Breast epithelium (tissue), 4 donors: ENCODE measurements at places on chromosomes 4 and X. TPM values are rescaled to one million over a fixed set of nuclear protein-coding genes. Genes with fewer than 3 reads are reported as not detected.

DNA sequence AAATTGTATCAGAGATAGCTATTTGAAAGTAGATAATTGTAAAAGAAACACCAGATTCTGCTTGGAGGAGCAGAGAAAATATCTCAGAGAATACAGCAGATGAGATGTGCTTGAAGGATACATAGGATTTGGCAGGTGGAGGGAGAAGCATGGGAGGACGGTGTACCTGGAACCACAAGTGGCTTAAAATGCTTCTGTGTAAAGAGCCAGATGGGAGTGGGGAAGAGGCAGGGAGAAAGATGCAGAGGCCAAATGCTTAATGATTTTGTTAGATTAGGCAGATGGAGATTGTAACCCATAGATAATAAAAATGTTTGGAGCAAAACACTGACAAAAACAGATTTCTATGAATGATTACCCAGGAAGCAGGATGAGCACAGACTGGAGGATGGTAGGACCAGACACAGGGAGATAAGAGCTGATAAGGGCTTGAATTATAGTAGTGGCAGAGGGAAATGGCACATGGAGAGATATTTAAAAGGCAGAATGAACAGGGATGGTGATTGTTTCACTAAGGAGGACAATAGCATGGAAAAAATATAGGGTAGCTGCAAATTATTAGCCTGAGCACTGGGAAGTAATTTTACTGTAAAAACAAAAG is 145.7 kb upstream of the TBC1D9 start:
- no peak for DNase-seq

DNA sequence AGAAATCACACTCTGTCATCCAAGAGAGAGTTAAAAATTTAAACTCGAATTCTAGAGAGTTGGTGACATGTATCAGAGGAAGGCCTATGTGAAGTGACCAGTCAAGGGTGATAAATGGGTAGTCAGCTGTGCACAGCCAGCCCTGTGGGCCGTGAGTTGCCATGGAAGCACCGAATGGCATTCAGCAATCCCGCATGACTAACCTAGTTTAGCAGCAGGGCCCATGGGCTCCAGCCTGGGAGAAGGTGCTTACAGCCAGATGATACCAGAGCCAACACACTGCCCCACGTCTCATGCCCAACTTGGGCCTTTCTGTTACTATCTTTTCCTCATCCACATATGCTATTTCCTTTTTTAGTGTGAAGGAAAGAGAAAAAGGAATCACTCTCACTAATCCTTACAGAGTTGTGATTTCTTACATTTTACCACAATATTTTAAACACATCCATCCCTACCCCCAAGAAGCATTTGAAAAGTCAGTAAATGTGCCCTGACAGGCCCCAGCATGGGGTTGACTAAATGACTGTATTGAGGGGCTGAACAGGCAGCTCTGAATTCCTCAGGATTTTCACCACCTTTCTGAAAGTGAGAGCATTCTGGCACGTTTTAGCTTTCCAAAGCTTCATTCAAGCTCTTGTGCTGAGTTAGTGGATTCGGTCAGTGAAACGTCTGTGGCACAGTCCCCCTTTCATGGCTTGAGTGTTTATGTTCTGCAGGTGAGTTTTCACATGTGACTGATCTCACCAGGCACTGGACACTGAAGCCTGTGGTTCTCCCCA is 104.2 kb downstream of the AFF1 start:
- peak; percentile 48 for DNase-seq

- no peak for DNase-seq
Observed at GRCh38 chrX:17993062-17993461, 132.0 kb upstream of the RAI2 start.

DNA sequence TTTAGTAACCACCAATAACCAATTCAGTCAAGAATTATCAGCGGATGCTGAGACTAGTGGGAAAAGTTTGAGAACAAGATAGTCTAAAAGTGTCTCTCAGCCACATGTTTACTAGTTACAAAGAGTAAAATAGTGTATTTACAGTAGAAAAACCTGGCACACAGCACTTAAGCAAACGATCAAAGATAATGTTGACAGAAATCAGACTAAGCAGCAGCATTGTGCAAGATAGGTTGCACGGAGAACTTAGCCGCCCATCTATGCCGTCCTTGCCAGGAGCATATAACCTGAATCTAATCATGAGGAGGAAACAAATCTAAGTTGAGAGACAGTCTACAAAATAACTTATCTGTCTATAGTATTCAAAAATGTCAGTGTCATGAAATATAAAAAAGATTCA is 35.3 kb downstream of the KLHL5 start:
- DNase-seq: no peak

GRCh38 chr4:184253072-184253420 is 35.4 kb upstream of the ENPP6 start:
- no peak for DNase-seq

DNA sequence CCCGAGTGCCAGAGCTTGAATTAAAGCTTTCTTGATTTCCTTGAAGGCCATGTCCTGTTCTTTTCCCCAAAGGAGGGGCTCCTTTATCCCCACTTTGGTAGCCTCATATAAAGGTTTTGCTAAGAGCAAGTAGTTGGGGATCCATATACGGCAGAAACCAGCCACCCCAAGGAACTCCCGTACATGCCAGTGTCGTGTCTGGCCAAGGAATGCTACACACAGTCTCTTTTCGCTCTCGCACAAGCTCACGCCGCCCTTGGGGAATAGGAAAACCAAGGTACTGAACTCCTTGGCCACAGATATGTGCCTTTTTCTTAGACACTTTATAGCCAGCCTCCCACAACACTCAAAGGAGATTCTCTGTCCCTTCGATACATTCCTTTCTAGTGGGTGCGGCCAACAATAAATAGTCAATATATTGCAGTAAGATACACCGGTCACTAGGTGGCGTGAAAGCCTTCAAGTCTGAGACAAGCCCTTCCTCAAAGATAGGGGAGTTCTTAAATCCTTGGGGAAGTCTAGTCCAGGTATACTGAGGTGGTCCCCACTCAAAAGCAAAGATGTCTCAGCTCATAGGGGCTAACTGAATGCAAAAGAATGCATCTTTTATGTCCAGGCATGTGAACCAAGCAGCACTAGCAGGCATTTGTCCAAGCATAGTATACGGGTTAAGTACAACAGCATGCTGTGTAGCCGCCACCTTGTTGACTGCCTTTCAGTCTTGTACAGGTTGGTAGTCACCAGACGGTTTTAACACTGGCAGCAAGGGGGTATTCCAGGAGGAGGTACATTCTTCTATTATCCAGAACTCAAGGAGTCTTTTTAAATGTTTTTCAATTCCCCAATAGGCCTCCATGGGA is 57.8 kb upstream of the XAGE1B start:
- peak; percentile 20 for DNase-seq

GRCh38 chr4:169338241-169338640 is 67.5 kb upstream of the SH3RF1 start:
- DNase-seq: no peak

DNA sequence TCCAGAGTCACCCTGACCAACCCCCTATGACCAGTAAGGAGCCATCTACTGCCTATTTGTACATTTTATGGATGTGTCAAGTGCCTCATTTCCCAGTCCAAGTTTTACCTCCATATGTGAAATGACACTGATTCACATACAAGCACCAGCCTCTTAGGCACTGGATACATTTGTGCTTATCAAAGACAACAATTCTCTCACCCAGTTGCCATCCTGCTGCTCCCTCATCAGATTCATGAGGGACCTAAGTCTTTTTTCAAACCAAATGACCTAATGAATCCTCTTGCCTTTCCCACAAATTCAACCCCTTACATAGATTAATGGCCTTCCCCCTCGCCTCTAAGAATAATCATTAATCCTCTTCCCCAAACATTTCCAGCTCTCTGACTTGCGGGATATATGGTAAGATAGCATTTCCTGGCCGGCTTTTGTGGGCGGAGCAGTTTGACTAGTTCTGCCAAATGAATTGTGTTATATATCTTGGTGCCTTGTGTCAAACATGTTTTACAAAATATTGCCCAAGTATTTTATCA is 233.9 kb downstream of the ARAP2 start:
- DNase-seq: no peak

- no peak for DNase-seq
Observed at GRCh38 chr4:15930314-15930713, 8.2 kb downstream of the FGFBP1 start.

DNA sequence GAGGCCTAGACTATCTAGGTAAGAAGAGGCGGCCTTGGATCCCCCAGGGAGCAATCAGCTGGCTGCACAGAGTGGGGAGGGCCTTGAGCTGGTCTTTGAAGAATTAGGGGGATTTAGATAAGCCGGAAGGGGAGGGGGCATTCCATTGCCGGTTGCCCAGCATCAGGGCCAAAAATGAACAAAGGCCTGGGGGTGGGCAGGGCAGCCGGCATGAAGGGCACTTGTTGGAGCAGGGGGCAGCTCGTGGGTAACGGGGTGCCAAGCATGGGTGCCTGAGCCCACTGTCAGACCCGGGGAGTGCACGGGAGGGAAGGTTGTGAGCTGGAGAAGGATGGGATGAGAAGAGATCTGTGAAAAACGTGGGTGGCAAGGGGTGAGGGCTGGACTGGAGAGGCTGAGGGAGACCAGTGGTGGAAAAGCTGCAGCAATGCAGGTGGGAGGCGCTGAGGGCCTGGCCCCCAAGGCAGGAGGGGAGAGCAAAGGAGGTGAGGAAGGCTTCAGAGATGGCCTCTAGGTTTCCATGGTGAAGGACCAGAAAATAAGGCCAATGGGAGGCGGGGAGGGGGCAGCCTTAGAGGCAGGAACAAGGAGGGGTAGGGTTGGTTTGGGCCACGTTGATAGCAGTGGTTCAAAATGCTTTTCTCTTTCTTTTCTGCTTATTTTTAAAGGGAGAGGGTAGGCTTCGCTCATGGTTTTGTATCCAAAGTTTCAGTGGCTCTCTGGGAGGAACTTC is 8.6 kb downstream of the KLF3 start:
- DNase-seq: no peak

- no peak for DNase-seq
Observed at GRCh38 chr4:67911141-67911540, 27.3 kb upstream of the TMPRSS11D start.

GRCh38 chr4:168361365-168362024 is 42.9 kb upstream of the DDX60 start:
- DNase-seq: no peak

- no peak for DNase-seq
Observed at GRCh38 chr4:118727360-118727759, 42.2 kb downstream of the METTL14 start.

The GPR78 gene
- 0.15 TPM for total RNA-seq

GRCh38 chrX:139905051-139905450 is 27.8 kb downstream of the ATP11C start:
- DNase-seq: no peak

GRCh38 chr4:87566276-87566675 is 37.1 kb upstream of the SPARCL1 start:
- no peak for DNase-seq

GRCh38 chrX:117838581-117839331 is 277.9 kb downstream of the KLHL13 start:
- no peak for DNase-seq

DNA sequence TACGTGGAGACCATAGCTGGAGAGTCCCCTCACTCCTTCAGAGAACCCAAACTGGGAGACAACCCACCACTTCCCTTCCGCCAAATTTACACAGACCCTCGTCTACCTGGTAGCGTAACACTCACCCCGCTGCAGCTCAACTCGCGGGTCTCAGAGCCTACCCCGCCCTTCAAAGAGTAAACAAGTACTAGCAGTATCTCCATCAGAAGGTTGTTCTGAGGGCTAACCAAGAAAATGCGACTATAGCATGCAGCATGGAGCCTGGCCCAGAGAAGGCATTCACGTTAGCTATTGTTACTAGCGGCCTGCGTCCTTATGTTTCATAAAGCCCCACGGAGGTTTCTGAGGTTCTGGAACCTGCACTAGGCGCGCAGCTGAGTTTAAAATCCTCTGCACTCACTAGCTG is 531 bp upstream of the MANBA start:
- no peak for DNase-seq

GRCh38 chr4:25723409-25723808 is 67.8 kb downstream of the SLC34A2 start:
- DNase-seq: no peak

The COL25A1 gene
- total RNA-seq: 2.6 TPM

The TRIM75 gene
- not detected for total RNA-seq

- DNase-seq: no peak
Observed at GRCh38 chr4:1030031-1030430, 18.6 kb downstream of the FGFRL1 start.

- DNase-seq: no peak
Observed at GRCh38 chr4:22215084-22215483, 266.5 kb upstream of the KCNIP4 start.

GRCh38 chr4:86890790-86891189 is 1.4 kb downstream of the C4orf36 start:
- no peak for DNase-seq

DNA sequence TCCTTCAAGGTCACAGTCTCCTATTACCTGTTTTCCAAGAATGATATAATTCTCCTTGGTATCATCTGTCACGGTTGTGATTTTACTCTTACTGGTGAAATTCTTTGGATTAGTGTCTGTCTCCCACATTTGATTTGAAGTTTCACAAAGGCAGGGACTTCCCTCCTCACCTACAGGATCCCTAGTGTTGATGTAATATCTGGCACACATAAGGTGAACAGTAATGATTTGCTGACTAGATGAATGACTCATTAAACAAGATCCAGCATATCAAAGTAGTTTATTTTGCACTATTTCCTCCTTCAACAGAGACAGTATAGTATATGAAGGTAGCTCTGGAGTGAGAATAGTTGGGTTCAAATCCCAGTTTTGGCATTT is 135.3 kb upstream of the IL1RAPL2 start:
- no peak for DNase-seq

- DNase-seq: no peak
Observed at GRCh38 chrX:65688403-65688871, 21.0 kb downstream of the MSN start.

DNA sequence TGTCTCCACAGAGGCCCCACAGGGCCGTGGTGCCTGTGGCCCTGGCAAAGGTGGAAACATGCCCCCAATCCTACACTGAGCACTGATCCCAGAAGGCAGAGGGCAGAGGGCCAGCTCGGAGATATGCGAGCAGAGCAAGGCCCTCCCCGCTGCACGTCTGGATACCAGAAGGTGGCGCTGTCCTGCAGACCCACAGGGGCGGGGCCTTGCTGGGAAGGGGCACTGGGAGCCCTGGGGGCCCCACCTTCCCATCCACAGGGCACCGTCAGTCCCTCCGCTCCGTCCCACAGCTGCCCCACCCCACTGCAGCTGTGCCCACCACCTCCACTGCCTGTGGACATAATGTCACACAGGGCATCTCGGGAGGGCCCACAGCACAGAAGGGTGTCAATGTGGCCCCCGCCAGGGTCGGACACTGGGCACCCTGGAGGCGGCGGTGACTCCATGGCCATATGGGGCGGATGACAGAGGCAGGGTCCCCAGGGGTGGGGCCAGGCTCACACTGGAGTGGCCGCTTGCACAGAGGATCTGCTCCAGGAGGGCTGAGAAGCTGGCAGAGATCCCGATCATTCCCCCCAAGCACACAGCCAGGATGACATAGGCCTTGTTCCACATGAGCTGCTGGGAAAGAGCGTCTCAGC is 4.8 kb downstream of the SLC49A3 start:
- DNase-seq: no peak

The ARHGAP36 gene
- 10.0 TPM for total RNA-seq
